ENCODE measurements at places on chromosomes 13 and 19. TPM values are rescaled to one million over a fixed set of nuclear protein-coding genes. Genes with fewer than 3 reads are reported as not detected.

The PINLYP gene
- total RNA-seq: 9.0 TPM

The KL gene
- 0.41 TPM for total RNA-seq

The IGFL4 gene
- total RNA-seq: not detected

The MKNK2 gene
- 261 TPM for total RNA-seq

The SELENOV gene
- not detected for total RNA-seq

The CGB3 gene
- total RNA-seq: not detected

The ZNF699 gene
- 8.8 TPM for total RNA-seq

The ZNF808 gene
- total RNA-seq: 32.7 TPM

The PPM1N gene
- 1.5 TPM for total RNA-seq

The FUT3 gene
- total RNA-seq: not detected
